ENCODE measurements at places on chromosomes 16 and 17. TPM values are rescaled to one million over a fixed set of nuclear protein-coding genes. Genes with fewer than 3 reads are reported as not detected.

KNOP1 gene
- total RNA-seq, result 15.6 TPM

PGAP3 gene
- total RNA-seq, result 5.9 TPM

SRCIN1 gene
- not detected for total RNA-seq

SLC5A11 gene
- total RNA-seq, result not detected

TK1 gene
- total RNA-seq, result 181 TPM

SULT1A1 gene
- 7.1 TPM for total RNA-seq

GRCh38 chr17:48592057-48592514, 1.5 kb downstream of the HOXB5 start:
- ATAC-seq, result no peak

- no peak for ATAC-seq
These were observed 121.4 kb upstream of the CORO6 start for GRCh38 chr17:29744121-29744520.

- no peak for ATAC-seq
These were observed 148.0 kb downstream of the FOXL1 start for GRCh38 chr16:86726340-86726739.

DNA sequence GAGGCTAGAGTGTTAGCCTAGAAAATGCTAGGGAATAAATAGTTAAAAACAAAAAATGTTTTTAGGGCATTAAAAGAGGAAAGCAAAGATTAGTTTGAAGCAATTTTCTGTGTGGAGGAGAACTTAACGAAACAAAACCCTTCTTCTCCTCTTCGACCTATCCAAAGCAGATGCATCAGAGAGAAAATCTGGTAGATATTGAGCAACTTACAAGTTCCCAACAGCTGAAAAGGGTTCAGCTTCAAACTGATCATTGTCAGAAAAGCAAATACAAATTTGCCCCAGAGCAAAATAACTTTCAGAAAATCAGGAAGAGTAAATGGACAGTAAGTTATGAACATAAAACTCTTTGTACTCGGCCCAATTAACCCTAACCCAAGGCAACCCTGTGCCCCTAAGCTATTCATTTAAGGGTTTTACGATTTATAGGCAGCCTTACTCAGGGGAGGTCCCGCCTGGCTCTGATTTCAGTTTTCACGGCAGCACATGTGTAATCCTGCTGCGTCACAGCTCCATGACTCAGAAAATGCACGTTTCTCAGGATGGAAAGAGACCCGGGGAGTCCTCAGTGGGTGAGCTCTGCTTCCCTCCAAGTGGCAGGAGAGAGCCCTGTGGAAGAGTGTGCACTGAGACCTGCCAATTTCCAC, 405.7 kb upstream of the SALL1 start:
- ATAC-seq, result no peak

GRCh38 chr16:47519546-47519945, 58.4 kb downstream of the PHKB start:
- no peak for ATAC-seq

DNA sequence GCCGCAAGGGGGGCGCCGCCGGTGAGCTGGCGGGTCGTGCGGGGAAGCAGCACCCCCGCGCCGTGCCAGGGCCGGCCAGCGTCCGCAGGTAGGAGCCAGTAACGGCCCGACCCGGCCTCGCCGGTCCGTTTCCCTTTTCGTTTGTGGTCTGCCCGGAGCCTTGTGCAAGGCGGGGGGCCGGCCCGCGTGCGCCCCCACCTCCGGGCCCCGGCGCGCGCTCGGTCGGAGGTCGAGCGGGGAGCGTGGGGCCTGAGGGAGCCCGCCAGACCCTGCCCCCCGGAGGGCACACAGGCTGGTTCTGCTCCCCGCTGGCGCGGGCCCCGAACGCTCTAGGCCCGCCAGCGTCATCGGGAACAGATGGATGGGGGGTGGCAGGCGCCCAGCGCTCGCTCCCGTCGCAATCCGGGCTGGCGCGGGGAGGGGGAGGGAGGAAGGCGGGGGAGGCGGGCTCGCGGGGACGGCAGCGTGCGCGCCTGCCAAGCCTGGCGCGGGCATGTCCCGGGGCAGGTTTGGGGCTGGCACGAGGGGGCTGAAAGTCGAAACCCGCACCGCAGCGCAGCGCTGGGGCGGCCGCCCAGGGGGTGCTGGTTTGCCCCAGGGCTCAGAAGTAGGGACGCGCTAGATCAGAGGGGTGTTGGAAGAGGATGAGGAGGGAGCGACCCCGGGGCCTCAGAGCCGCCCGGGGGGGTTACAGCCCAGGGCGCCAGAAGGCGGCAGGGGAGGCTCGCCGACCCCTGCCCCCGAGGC, 1.5 kb upstream of the GSE1 start:
- peak; percentile 22 for ATAC-seq

DNA sequence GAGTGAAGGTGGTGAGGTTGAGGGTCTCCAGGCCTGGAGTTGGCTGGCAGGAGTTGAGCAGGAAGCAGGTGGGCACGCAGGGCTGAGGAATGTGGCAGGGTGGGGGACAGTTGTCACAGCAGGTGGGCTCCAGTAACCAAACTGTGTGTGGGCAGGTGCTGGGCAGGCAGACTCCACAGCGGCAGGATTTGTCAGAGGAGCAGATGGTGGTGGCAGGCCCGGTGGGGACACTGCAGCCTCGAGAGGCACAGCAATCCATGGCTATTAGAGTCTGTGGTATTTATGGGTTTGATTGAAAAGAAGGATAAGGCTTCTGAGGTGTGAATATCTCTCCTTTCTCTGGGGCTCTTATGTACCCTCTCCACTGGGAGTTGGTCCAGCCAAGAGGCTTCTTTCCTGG, at the start of gene KRTAP3-3:
Gene KRTAP3-3 (minus strand): TSS at position 326 of the 400 bp plus-strand sequence. CDS start 67 bp downstream, at position 259.
- no peak for ATAC-seq

DNA sequence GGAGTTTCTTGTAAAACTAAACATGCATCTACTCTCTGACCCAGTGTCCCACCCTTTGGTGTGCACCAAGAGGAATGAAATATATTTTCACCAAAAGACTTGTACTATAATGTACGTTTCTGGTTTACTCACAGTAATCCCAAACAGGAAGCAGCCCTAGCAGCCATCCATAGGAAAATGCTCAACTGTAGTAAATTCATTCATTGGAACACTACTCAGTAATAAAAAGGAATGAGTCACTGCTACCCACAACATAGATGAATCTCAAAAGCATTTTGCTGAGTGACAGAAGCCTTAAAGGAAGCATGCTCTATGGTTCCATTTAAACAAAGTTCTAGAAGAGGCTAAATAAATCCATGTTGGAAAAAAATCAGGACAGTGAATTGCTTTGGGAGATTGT, 37.6 kb upstream of the DHRS7B start:
- peak; percentile 62 for ATAC-seq

- ATAC-seq, result no peak
These were observed 57.9 kb upstream of the SLC12A3 start for GRCh38 chr16:56807011-56807675.

GRCh38 chr17:3043737-3044365, 19.6 kb downstream of the OR1D5 start:
- no peak for ATAC-seq

GRCh38 chr16:76518781-76519180, 241.6 kb downstream of the CNTNAP4 start:
- no peak for ATAC-seq

DNA sequence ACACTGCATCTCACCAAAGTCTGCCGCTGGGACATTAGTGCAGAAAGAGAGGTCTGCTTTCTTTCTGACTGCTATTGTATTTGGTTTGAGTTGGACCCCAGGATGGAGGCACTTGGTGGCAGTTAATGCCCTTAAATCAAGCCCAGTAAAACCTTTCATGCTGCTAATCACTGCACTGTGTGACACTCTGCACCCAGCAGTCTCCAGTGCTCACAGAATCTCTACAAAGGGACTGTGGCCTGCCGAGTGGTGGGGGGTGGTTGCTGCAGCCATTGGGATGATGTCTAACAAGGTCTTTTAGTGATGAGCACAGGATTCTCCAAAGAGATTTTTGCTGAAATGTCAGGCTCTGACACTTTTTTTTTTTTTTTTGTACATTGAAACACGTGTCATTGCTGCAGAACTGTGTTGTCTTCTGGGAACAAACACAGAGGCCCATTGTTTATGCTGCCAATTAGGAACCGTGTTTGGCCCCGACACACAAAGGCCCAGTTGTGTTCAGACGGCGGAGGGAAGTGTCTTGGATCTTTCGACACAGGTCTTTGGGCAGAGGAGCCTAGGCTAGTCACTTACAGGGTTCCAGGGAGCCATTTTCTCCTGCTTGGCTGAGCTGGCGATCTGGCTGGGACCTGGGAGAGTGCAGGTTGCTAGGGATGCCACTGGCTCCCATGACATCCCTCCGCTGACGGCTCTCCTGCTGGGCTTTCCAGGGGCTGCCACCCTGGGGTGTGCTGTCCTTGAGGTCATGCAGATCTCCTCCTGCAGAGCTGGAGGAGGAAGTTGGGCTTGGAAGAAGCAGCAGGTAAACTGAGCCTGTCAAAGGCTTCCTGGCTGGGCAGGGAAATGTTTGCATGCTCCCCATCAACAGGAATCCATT, 16.2 kb upstream of the TNRC6C start:
- no peak for ATAC-seq

- peak; percentile 95 for ATAC-seq
These were observed 166.3 kb downstream of the MSI2 start for GRCh38 chr17:57422574-57423164.

GRCh38 chr17:47190243-47190642, 1.1 kb upstream of the CDC27 start:
- ATAC-seq, result no peak

DNA sequence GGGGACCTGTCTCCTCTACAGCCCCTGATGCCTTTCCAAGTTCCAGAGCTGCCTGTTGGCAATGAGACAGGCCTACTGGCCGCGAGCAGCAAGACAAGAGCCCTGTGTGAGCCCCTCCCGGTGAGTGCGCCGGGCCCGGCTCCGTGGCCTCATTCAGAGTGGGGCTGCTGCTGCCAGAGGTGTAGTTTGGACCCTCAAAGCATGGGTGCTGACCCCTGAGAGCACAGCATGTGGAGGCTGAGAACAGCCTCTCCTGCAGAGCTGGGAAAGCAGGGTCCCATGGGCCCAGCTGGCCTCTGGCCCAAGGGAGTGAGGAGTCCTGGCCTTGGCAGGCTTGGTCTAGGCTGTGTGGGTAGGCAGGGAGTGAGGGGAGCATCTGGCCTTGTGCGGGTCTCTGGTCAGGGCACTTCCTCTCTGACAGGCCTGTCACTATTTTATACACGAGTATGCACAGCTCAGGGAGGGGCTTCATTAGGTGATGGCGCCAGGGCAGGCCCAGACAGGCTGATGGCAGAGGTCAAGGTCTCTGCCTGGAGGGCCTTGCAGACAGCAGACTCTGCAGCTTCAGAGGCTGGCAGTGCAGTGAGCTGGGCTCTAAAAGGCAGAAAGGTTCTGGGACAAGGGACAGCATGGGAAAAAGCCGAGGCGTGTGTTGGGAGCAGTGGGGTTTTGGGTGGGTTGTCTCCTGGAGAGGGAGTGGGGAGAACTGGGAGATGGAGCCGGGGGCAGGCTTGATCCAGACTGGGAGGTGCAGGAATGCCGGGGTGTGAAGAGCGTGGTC, 43.4 kb downstream of the ADCY7 start:
- ATAC-seq, result no peak
